Kidney epithelial cell (primary cell): ENCODE measurements at places on chromosomes 3 and 15. TPM values are rescaled to one million over a fixed set of nuclear protein-coding genes. Genes with fewer than 3 reads are reported as not detected.

Gene STRIT1
- total RNA-seq = not detected in 2 replicates

- no peak for DNase-seq
These were observed 402.4 kb upstream of the PDZRN3 start for GRCh38 chr3:74027121-74027520.

DNA sequence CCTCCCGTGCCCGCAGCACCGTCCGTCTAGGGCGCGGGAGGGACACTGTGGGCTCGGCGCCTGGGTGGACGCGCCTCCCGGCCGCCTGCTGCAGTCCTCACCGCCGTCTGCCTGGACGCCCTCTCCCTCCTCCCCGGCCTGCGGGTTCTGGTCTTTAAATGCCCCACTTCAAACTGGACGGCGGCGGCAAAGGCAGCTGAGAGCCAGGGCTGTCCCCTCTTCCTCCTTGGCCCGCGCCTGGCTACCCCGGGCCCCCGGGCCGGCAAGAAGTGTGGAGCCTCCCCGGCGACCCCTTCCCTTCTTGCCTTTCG lies 426 bp downstream of the CBLB start:
- no peak for DNase-seq

GRCh38 chr15:70963199-70963598 lies 70.6 kb downstream of the LRRC49 start:
- DNase-seq = no peak

DNA sequence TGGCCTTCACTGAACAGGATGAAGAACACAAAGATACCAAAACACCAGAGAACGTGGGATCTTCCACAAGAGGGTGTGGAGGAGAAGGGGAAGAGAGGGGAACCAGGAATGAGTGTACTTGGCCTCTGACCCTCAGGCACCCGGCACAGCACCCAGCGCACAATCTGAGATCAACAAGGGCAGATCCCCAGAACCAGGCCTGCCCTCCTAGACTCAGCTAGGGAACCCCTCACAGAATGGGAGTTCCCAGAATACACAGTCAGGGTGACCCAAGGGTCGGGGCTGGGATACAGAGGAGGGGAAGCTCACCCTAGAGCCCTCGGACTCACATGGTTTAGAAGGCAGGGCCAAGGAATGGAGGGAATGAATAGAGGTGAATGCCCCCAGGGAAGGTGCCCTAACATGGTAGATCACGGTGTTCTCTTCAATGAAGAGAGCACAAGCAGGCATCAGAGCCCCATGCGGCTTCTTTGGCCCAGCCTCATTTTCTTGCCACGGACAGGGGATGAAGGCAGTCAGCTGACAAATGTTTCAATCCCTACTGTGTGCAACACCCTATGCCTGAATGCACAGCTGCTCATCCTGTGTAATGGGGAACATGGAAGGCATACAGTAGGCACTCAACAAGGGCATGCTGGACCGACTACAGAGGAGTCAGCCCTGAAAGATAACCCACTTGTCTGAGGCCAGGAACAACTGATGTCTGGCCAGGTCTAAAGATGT lies 13.1 kb downstream of the BMF start:
- no peak for DNase-seq

- DNase-seq = no peak
These were observed 221.8 kb downstream of the TPRG1 start for GRCh38 chr3:189393598-189393997.
